ENCODE measurements at places on chromosomes 1 and 21.

DNA sequence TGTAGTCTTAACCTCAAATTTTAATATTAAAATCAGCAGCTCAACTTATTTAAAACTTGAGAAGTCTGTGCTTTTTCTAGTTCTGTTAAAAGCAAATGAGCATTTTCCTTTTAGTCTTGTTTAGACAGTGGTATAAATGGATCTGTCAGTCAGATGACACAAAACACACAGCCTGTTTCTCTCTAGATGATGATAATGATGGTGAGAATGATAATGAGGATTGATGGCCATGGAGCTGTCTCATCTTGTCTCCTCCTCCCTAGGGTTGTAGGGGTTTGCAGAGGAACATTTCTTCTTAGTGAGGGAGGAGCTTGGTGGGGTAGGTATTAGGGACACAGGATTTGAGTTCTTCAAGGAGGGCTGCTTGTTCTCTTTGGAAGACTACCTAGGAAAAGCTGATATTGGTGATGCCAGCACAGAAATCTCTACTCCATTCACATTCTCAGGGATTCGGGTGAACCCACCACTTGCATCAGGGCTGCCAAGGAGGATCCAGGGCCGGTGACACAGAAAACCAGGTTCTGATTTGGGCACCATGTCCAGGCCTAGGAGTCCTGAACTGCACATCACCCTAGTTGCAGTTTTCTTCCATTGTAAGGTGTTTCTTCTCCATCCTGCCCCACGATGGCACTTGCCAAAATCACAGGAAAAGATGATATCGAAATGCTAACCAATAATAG is 147.6 kb downstream of the RHOU start:
- no peak for DNase-seq

GRCh38 chr1:184315254-184315653 is 71.6 kb upstream of the C1orf21 start:
- DNase-seq, result no peak

DNA sequence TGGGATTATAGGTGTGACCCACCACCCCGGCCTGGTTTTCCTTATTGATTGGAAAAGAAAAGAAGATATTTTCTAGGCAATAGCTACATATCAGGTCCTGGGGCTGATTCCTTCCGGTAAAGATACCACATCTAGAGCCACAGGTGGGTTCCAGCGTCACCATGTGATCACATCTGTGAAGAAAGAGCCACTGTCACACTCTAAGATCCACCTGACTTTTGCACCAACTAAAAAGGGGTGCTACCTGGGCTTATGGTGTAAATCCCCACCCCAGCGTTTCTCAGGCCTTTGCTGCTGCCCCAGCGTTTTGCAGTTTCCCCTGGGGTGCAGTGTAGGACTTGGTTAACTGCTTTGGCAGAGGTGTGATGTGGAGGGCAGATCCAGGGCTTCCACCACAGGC is 22.3 kb upstream of the PDE9A start:
- no peak for DNase-seq

DNA sequence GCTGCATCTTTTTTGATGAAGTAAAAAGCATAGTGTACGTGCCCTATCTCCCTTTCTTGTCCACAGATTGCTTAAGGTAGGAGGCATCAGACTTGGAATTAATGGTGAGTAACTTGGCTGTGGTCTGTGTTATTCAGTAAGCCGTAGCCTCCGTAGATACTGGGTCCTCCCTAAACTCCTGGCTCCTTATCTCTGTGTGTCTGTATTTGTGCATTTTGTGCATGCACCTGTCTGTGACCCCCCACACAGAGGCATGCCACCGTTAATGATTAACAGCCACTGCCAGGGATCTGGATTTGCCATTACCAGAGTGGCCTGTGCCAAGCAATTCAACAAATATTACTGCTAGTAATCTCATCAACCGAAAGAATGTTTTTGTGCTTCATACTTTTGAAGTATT is 31.9 kb downstream of the MAP3K21 start:
- peak; percentile 76 for DNase-seq

- DNase-seq, result no peak
Measured at GRCh38 chr1:116971258-116971860, 30.2 kb upstream of the CD101 start.

GRCh38 chr1:172585861-172586260 is 52.9 kb downstream of the SUCO start:
- no peak for DNase-seq

GRCh38 chr1:23159963-23160877 is 8.4 kb downstream of the LUZP1 start:
- DNase-seq, result no peak

DNA sequence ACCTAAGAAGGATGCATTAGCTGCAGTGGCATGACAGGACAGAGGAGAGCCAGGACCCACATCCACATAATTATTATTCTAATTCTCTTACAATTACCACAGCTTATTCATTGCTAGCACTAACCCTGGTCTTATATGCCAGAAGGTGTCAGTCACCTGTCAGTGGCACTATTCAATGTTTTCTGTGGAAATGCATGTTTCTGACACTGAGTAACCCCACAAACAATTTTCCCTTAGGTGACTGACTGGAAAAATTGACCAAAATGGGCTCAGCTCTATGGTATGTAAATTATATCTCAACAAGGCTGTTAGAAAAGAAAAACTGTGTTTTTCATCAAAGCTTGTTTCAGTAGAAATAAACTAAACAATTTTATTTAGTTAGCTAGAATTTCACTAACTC is 117.9 kb upstream of the KRTAP19-8 start:
- no peak for DNase-seq

DNA sequence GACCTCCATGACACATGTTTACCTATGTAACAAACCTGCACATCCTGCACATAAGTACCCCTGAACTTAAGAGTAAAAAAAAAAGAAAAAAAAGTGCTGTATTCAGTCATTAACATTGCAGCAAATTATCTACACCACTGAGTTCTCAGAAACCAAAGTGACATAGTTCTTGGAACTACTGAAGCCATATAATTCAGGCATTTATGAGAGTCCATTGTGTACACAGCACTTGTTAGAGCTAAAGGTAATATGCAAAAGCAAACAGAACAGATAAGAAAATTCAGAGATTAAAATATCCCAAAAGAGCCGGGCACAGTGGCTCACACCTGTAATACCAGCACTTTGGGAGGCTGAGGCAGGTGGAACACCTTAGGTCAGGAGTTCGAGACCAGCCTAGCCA is 38.0 kb downstream of the F5 start:
- DNase-seq, result no peak

DNA sequence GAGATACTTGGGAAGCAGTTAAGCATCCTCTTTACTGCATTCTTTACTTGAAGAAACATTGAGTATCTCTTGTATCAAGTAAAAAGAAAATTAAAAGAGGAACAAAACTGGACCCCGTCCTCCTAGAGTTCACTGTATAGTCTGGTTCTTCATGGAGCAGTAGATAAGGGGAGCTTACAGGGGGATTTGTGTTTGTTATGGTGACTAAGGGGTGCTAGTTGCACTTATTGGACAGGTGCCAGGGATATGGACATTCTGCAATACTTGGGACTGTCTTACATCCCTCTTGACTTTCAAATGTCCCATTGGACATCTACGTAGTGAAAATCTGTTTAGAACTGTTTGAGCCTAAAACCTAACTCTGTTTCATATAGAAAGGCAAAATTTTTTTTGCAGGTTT is 67.2 kb downstream of the ALG14 start:
- no peak for DNase-seq

DNA sequence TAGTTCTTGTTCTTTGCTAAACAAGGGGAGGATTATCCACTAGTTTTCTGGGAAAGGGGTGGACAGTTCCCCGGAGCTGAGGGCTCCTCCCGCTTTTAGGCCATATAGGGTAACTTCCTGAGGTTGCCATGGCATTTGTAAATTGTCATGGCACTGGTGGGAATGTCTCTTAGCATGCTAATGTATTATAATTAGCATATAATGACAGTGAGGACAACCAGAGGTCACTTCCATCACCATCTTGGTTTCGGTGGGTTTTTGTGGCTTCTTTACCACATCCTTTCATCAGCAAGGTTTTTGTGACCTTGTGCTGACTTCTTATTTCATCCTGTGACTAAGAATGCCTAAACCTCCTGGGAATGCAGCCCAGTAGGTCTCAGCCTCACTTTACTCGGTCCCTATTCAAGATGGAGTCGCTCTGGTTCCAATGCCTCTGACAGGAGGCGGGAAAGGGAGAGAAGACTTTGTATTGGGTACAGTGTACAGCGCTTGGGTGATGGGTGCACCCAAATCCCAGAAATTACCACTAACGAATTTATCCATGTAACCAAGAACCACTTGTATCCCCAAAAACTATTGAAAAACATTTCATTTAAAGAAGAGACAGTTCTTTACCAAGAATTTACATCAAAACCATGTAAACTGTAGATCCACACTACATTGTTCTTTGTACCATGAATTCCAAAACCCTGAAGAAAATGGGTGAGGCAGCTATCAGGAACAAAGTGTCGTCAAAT is 8.7 kb upstream of the SLC2A5 start:
- DNase-seq, result no peak

DNA sequence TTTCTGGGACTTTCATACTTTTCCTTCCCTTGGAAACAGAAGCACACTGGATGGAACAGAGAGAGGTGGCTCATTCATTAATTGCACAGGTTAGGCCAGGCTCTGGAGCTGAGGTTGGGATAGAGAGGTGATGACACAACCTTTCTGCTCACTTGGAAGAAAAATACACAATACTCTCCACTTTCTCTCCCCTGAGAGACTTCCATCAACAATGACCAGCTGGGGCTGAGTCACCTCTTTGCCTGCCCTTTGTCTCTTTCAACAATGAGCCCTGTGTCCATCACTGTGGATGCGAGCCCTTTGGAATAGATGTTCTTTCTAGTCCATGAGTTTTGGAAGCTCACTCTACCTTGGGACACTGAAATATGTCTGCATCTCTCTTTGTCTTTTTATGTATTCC is 43.1 kb downstream of the ATP2B4 start:
- DNase-seq, result no peak

DNA sequence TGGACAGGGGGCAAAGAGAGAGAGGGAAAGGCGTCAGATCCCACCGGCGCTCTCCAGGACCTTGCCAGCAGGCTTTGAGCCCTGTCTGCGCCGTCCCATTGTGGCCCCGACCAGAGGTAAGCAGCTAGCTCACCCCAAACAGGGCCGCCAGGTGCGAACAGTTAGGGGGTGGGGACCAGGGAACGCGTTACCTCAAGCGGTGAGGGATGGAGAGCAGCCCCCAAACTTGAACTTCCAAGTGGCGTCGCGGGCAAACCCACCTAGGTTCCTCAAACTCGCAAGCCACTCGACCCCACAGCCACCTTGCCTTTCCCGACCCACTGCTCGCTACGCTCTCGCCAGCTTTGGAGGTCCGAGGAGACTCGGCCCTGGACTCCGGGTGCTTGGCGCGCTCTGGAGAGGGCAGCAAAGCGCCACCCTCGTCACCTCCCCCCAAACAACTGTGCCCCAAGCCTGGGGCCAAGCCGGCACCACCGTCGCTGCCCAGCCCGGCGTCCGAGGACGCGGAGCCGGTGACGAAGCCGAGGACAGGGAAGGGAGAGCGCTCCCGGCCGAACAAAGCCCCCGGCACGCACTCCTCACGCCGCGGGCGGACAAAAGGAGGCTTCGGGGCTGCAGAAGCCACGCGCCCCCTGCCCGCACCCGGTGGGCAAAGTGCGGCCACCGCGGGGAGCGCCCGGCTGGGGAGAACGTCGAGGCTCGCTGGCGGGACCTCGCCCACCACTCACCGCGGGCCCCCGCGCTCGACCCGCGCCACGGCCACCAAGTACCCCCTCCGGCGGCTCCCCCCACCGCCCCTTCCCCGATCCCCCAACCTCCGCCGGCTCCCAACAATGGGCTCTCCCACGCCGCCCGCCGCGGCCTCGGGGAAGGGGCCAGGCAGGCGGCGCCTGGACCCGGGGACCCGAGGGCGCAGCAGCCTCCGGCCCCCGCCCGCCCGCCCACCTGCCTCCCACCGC is 976 bp downstream of the SSBP3 start:
- no peak for DNase-seq

DNA sequence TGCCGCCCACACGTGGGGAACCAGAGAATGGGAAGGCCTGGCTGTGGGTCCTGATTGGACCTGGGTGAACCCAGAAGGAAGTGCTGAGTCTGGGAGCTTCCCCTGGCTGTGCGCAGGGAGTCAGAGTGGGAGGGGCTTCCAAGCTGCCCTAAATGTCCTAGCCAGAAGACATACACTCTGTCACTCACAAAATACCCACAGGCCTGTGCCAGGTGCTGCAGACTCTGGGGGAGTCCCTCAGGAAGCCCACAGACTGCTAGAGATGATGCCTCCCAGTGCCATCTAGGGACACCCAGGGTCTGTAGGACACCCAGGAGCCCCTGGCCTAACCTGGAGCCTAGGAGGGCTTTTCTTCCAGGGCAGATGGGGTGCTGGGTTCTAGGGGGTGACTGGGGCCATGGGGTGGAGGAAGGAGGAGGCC is 33.7 kb upstream of the LRP8 start:
- no peak for DNase-seq

GRCh38 chr1:85200463-85201339 is at the start of gene SYDE2:
Gene SYDE2, minus strand, starts transcription at chr1:85201016. Its CDS starts 20 bp downstream, at chr1:85200996.
- peak; percentile 84 for DNase-seq

- peak; percentile 33 for DNase-seq
Measured at GRCh38 chr1:20426923-20427322, 59.1 kb downstream of the CAMK2N1 start.

DNA sequence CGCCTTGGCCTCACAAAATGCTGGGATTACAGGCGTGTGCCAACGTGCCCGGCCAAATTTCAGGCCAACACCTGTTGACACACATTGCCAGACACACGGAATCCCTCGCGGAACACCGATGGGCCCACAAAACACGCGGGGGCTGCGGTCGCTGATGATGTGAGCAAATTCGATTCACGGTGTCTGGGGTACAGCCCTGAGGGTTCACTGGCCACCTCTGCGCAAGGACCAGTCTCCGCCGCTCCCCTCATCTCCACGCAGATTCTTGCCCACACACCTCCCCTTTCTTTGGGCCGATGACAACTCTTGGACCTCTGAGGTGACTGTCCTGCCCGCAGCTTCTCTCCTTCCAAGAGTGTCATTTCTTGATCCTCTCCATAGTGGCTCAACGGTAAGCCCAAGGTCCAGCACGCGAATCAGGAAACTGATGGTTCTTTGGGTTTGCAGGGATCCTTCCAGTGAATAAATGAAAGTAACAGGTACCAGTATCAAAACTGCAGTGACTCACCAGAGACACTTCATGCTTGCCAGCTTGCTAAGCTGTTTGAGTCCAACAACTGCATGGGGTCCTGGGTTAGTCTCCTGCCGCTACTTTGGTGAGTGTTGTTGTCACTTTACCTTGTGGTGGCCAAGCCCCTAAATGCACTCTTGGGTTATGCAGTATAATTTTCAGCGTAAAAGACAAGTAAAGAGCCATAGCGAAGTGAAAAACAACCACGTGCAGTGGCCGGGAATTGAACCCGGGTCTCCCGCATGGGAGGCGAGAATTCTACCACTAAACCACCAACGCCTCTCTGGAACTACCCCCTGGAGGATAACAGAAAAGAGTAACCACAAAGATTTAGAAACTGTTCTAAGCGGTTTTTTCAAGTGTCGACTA is 11.0 kb upstream of the RNU1-3 start:
- DNase-seq, result peak; percentile 68

- no peak for DNase-seq
Measured at GRCh38 chr1:194705123-194705854, 1518.9 kb upstream of the B3GALT2 start.

GRCh38 chr1:224406216-224406615 is 28.4 kb downstream of the WDR26 start:
- no peak for DNase-seq

- DNase-seq, result no peak
Measured at GRCh38 chr1:53574621-53575020, 115.4 kb downstream of the DMRTB1 start.

- peak; percentile 88 for DNase-seq
Measured at GRCh38 chr1:24683713-24684162, 40.6 kb downstream of the SRRM1 start.

- no peak for DNase-seq
Measured at GRCh38 chr1:89146721-89147120, 20.8 kb upstream of the GBP2 start.

All from LoVo (cell line).